ENCODE measurements at places on chromosomes 1 and 21. TPM values are rescaled to one million over a fixed set of nuclear protein-coding genes. Genes with fewer than 3 reads are reported as not detected.

Gene INSRR
- 0.15 TPM for total RNA-seq

Gene GIPC2
- 2.6 TPM for total RNA-seq

Gene BCAS2
- total RNA-seq: 48.0 TPM

Gene BNIPL
- total RNA-seq: 0.16 TPM

Gene BRINP3
- total RNA-seq: not detected

Gene FBLIM1
- 42.6 TPM for total RNA-seq

Gene MTARC1
- 47.9 TPM for total RNA-seq

Gene SAMD11
- 0.16 TPM for total RNA-seq

Gene CD1B
- not detected for total RNA-seq

Data from breast epithelium (tissue), 4 donors.